Activated CD4-positive, alpha-beta T cell treated with anti-CD3 and anti-CD28 coated beads for 24 hours (primary cell): ENCODE measurements at places on chromosomes 12 and 14.

DNA sequence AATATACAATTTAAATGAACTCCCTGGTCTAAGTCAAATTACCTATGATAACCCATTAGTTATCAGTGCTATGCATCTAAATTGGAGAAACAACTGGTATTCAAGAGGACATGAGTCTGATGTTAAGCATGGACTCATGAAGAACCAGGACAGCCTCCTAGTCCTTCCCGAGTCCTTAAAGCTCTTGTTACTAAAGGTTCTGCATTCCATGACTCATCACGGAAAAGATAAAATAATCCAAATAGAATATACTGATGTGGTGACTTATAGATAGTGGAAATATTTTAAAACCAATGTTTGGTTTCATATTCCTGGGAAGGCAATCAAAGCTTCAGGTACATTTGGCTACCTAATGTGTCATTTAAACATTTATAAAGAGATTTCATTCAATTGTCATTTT lies 117.2 kb upstream of the PMCH start:
- DNase-seq: no peak

DNA sequence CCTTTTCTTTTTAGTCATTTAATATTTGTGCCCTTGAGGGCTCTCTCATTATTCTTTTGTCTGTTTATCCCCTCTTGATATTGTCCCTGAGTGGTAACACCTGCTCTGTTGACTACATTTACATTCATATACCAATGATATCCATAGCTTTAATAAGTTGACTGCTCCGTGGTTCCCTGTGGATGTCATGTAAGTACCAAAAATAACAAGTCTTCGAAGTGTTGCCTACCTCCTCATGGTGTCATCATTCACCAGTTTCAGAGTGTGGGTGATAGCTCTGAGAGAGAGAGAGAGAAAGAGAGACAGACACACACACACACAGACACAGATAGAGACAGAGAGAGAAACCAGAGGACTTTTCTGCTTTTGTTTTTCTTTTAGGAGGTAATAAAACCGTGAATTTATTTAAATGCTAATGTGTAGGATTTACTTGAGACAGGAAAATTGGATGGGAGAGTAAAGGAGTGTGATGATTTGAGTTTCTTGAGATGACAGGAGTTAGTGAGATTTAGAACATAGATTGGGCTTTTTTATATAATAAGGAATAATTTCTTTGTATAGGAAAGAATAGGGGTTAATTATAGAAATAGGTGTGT lies 52.2 kb downstream of the PAPOLA start:
- no peak for DNase-seq

GRCh38 chr14:68938271-68939150 lies 40.6 kb downstream of the ACTN1 start:
- no peak for DNase-seq

DNA sequence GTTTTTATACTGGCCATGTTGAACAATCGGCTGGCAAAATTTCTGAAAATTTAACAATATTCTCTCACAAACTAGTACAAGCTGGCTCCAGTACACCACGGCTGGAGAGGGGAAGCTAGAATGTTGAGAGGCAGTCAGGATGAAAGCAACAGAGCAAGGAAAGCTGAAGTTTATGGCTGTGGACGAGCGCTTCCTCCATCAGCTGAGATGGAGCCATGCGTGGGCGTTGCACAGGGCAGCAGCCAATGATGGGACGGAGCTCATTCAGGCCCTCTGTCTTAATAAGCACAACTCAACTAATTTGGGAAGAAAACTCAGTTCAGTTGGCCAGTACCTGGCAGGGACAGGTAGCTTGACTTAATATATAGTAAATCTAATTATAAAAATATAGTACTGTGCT lies 14.1 kb upstream of the DCP1B start:
- no peak for DNase-seq

GRCh38 chr12:130308393-130308792 lies 29.3 kb upstream of the PIWIL1 start:
- DNase-seq: no peak

GRCh38 chr12:86634456-86635410 lies 378.5 kb upstream of the MGAT4C start:
- no peak for DNase-seq

- no peak for DNase-seq
Measured at GRCh38 chr12:29566441-29566840, 69.0 kb upstream of the OVCH1 start.

- no peak for DNase-seq
Measured at GRCh38 chr12:114762490-114763110, 78.6 kb upstream of the TBX3 start.

DNA sequence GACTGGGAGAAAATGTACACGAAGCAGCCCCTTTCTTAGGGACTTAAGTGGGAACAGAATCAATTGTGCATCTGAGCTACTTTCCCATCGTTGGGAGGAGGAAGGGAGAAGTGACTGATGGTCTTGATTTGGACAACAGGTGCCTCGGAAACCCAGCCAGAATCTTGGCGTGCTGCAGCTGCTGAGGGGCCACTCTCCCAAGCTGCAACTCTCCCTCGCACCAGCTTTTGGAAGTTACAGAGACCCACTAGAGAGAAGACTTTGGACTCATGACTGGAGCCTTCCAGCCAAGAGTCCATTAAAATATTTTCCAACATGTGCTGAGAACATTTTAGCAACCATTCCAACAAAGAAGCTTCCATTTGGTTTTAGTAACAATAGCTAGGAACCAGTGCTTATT lies 52.3 kb downstream of the GNS start:
- no peak for DNase-seq

GRCh38 chr14:65075628-65076325 lies 26.5 kb downstream of the MAX start:
- no peak for DNase-seq

- DNase-seq: no peak
Measured at GRCh38 chr14:54857830-54858269, 44.8 kb downstream of the GCH1 start.
